GM23248 (cell line): ENCODE measurements at places on chromosomes 12 and 14. TPM values are rescaled to one million over a fixed set of nuclear protein-coding genes. Genes with fewer than 3 reads are reported as not detected.

The CCDC177 gene
- total RNA-seq: not detected in 2 replicates

The DAO gene
- total RNA-seq: not detected in 2 replicates

The OVCH1 gene
- 0.13 TPM in 1 of 2 replicates, not detected in the other for total RNA-seq

The PTGDR gene
- not detected in 2 replicates for total RNA-seq

The CISTR gene
- total RNA-seq: not detected in 2 replicates

The ADAM21 gene
- total RNA-seq: 0.97 TPM in 1 of 2 replicates, not detected in the other

The GPRC5D gene
- not detected in 2 replicates for total RNA-seq

The KRT74 gene
- not detected in 2 replicates for total RNA-seq

The IL31 gene
- not detected in 2 replicates for total RNA-seq

The HOXC6 gene
- total RNA-seq: 3.6 and 4.9 TPM in 2 replicates

The LRRC43 gene
- 6.4 TPM in 1 of 2 replicates, not detected in the other for total RNA-seq

The GLTP gene
- 62.2 and 96.5 TPM in 2 replicates for total RNA-seq

The FERMT2 gene
- total RNA-seq: 217 and 256 TPM in 2 replicates

The COL2A1 gene
- not detected in 2 replicates for total RNA-seq

The KRT73 gene
- not detected in 2 replicates for total RNA-seq

The FAM216A gene
- total RNA-seq: 11.5 and 18.1 TPM in 2 replicates

The AICDA gene
- total RNA-seq: not detected in 2 replicates

The CD163 gene
- not detected in 2 replicates for total RNA-seq

The LBHD2 gene
- not detected in 2 replicates for total RNA-seq

The KRT6C gene
- not detected in 2 replicates for total RNA-seq

The PLEKHG7 gene
- total RNA-seq: not detected in 2 replicates

The SYCP3 gene
- total RNA-seq: not detected in 2 replicates

The KRT4 gene
- total RNA-seq: 0.22 TPM in 1 of 2 replicates, not detected in the other

The CMKLR1 gene
- 2.9 and 4.9 TPM in 2 replicates for total RNA-seq

The TMEM19 gene
- total RNA-seq: 25.8 and 40.5 TPM in 2 replicates
